ENCODE measurements at places on chromosomes 16 and 17.

DNA sequence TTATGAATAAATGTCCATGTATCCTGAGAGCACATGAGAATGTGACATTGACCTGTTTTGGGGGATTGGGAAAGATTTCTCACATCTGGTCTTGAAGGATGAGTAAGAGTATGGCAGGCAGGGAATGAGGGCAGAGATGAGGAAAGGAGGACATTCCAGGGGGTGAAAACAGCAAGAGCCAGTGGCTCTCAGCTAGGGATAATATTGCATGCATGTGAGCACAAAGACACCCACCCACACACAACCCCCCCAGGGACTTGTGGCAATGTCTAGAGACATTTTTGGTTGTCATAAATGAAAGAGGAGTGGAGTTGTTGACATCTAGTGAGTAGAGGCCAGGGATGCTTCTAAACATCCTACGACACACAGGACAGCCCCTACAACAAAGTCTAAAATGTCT, 6.0 kb downstream of the MYO1D start:
- no peak for DNase-seq

DNA sequence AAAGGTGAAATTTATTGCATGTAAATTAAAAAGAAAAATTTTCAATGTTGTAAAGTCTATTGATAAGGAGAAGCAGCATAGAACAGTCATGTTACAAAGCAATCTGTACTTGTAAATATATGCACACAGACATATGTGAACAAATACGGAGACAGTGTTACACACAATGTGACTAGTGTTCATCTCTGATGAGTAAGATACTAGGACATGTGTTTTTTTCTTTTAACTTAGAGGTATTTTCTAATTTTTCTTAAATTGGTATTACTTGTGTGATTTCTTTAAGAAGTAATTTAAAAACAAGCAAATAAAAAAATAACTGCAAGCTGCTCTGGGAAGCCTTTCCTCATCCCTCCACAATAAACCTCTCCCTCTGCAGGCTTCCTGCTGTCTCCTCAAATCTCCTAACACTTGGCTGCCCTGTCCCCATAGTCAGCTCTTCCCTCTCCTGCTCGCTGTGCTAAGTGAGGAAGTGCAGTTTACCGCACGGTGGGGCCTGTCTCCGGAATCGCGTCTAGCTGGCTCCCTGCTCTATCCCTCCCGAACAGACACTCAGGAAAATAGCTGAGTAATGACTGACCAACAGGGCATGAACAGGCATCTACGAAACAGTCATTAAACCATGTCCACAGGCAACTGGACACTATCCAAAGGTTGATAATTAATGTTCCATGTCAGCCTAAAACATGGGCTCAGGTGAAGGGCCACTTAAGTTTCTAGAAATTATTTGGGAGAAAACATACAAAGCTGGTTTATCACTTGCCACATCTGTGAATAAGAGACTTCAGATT, 35.9 kb downstream of the CMTM4 start:
- no peak for DNase-seq

GRCh38 chr17:2403044-2403443, 2.2 kb upstream of the MNT start:
- DNase-seq: no peak

GRCh38 chr17:79010304-79010646, 711 bp upstream of the CANT1 start:
- DNase-seq: no peak

GRCh38 chr17:44066204-44066930, at the start of gene LSM12:
TSS of gene LSM12 (minus strand) at chr17:44066671. CDS start at chr17:44066587, 84 bp downstream.
- peak; percentile 99 for DNase-seq

GRCh38 chr16:17469741-17470181, 999 bp downstream of the XYLT1 start:
- DNase-seq: no peak

DNA sequence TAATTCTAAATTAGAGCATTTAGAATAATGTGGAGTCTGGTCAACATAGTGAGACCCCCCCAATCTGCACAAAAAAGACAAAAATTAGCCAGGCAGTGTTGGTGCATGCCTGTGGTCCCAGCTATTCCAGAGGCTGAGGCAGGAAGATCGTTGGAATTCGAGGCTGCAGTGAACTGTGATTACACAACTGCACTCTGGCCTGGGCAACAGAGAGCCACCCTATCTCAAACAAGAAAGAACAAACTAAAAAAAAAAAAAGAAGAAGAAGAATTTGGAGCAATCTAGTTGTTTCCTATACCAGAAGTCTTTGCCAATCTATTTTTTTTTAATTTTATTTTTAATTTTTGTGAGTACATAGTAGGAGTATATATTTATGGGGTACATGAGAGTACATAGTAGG, 6.0 kb downstream of the CETP start:
- DNase-seq: no peak

DNA sequence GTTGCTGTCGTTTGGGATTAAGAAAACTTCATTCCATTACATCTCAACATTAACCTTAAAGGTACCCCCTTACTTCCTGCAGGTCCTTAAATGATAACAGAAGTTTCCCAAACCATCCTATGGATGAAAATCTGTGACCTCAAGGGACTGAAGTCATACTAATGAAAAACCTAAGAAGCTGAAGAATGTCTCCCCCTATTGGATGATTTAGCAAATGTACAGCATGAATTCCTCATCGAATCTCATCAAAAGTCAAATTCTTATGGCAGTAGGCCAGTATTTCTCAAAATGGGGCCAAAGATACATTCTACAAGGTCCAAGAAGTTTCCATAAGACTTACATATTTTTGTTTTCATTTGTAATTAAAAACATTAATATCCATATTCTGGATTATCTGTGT, 13.5 kb downstream of the SCO1 start:
- peak; percentile 10 for DNase-seq

All from DMS53 (cell line).